ENCODE measurements at places on chromosomes 1 and 21.

GRCh38 chr1:156748670-156749418, 2.6 kb downstream of the HDGF start:
- peak; percentile 34 for DNase-seq

- no peak for DNase-seq
Observed at GRCh38 chr1:119636491-119637089, 11.5 kb downstream of the ZNF697 start.

DNA sequence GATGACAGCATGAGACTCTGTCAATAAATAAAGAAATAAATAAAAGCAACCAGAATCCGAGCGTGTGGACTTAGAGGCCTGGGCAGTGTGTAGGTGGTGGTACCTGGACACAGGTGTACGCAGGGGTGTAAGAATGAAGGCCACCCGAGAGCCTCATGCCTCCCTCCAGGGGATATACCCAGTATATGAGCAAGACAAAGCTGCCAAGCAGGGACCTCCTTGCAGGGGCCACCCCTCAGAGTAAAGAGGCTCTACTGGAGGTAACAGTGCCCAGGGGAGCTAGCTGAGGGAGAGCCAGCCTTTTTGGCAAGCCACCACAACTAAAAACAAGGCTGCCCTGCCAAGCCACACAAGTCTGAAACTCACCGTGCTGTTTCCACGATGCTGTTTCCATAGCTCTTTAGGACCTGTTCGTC, 179.2 kb upstream of the RAB4A start:
- no peak for DNase-seq

GRCh38 chr1:193069748-193070385, 10.5 kb downstream of the RO60 start:
- DNase-seq = no peak

DNA sequence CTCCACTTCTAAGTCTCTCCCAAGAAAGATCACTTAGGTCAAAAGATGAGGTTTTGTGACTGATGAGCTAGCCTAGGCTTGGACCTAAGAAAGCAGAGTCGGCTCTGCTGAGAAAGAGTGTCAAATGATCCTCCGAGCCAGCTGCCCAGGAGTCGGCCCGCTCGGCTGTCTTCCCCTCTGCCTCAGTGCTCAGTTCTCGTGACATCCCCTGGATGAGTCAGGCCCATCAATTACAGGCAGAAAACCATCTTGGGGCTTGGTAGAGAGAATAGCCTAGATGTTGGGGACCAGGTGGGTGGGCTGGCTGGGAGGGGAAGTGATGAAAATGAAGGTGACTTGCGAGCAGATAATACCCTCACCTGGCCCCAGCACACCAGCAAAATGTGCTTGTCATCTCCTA, 60.5 kb downstream of the SLC66A1 start:
- DNase-seq = no peak

- DNase-seq = no peak
Observed at GRCh38 chr1:229185963-229186362, 84.9 kb upstream of the RAB4A start.

GRCh38 chr1:15289251-15289651, 42.2 kb downstream of the FHAD1 start:
- no peak for DNase-seq

DNA sequence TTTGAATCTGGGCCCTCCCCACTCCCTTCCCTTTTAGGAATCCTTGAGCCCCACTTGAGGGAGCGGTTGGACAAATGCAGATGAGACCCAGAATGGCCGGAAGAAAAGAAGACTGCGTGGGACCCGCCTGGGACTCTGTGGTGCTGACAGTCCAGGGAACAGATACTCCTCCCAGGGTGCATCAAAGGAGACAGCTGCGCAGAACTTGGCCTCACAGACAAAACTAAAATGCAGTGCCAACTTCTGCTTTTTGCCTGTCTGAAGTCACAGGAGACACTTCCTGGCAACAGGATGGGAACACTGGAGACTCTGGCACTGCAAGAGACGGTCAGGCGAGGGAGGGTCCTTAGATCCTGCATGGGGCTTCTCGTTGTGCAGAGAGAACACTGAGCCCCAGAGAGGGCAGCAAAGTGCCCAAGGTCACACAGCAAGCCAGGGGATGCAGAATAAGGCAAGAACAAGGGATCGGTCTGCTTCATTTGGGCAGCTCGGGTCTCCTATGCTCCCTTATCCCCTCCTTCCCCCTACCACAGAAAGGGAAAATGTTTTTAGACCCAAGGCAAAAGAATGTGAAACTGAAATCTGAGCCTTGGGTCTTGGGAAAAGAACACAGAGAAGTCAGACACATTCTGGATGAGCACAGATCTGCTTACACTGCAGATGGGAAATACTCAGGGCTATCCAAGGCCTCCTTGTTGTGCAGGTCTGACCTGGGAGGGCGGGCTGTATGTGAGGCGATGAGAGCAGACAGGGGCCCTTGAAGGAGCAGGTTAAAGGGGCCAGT, 182.4 kb downstream of the TRABD2B start:
- no peak for DNase-seq

- DNase-seq = no peak
Observed at GRCh38 chr1:95057351-95057750, 15.4 kb downstream of the ALG14 start.

DNA sequence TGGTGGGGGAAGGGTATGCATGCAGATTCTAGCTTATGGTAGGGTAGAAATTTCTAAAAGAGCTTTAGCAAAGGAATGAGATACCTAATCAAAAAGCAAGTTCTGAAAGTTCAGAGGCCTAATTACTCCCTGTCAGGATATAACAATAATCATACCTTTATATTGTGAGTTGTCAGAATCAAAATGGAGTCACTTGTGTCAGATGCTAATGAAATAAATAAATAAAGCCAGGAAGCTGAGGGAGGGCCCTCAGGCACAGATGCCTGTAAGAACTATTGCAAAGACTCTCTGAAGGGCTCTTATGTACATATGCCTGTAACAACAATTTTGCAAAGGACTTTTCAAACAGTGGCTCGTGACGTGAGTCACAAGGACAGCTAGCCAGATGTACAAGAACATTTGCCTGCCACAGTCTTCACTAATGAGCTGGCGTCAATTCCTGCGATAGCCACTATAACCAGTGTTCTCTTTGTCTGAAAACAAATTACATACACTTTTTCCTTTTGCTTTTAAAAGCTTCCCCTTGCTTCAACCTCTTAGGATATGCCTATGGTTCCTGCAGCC, 27.4 kb upstream of the DNASE2B start:
- no peak for DNase-seq

DNA sequence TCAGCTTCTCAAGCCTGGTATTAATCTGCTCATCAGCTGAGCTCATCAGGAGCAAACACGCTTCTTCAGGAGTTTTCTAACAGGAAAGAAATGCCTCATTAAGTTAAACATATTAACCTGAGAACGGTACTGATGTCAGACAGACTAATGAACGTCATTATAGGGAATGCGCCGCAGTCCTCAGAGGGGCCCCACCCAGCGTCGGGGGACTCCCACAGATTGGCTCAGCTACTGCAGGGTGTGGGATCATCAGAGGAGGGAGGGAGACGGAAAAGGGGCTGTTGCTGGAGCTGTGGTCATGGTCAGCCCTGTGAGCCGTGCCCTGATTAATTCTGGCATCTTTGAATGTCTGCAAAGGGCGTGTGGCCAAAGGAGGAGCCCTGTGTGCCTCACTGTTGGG, 348.5 kb downstream of the PTPRU start:
- no peak for DNase-seq

GRCh38 chr1:899636-900317, 23.9 kb upstream of the SAMD11 start:
- DNase-seq = no peak

DNA sequence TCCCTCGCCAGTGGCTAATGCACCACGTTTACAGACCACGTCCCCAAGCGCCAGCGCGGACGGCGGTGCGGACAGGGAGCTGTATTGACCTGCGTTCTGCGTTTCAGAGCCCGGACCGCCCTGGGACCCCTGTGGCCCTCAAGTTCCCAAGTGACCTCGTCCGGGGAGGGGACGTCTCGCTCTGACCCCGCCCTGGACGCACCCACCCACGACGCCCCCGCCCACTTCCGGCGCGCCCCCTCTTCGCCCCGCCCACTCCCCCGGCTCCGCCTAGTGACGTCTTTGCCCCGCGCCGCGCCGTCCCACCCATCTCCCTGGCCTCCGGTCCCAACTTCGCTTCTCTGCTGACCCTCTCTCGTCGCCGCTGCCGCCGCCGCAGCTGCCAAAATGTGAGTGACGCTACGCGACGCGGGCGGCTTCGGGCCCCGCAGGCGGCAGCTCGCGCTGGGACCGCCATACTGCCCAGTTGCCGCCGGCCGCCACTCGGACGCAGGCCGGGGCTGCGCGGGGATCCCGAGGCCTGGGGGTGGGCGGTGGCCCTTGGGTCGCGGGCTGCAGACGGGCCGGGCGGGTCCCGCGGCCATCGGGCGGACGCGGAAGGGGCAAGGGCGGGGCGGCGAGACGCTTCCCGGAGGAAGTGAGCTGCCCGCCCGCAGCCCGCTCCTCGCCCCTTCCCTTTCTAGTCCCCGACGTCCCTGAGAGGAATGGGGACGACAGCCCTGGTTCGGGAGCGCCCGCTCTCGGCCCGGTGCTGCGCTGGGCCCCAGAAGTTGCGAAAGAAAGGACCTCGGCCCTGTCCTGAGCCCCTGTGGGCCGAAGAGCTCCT, at the start of gene VAMP3:
Gene VAMP3, plus strand, starts transcription at position 300 of the 826 bp plus-strand sequence. Its CDS starts 88 bp downstream, at position 388.
- peak; percentile 88 for DNase-seq

DNA sequence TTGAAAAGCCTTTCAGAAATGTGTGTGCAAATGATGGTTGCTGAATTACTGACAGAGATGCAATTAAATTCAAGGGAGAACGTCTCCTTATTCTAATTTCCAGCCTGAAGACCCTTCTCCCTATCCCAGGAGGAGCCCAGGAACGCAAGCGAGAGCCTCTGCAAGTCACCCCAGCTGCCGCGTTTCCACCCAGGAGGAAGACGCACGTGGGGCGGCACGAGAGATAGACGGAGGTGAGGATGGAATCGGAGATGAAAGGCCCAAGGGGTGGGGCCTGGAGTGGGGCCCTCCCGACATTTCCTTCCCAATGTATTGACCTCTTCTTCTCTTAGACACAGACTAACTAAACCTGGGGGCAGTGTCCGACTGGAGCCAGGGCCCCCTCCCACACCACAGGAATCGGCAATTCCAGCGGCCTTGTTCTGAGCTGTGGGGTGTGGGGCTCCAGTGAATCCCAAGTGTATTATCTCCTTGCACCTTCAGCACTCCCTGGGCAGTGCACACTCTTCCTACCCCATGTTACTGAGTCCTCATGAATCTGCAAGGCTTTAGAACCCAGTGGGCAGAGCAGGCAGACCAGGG, 322.5 kb downstream of the AJAP1 start:
- no peak for DNase-seq

GRCh38 chr1:212478467-212479025, 45.8 kb downstream of the NENF start:
- no peak for DNase-seq

GRCh38 chr1:13224480-13225060, 1.4 kb downstream of the PRAMEF18 start:
- no peak for DNase-seq

DNA sequence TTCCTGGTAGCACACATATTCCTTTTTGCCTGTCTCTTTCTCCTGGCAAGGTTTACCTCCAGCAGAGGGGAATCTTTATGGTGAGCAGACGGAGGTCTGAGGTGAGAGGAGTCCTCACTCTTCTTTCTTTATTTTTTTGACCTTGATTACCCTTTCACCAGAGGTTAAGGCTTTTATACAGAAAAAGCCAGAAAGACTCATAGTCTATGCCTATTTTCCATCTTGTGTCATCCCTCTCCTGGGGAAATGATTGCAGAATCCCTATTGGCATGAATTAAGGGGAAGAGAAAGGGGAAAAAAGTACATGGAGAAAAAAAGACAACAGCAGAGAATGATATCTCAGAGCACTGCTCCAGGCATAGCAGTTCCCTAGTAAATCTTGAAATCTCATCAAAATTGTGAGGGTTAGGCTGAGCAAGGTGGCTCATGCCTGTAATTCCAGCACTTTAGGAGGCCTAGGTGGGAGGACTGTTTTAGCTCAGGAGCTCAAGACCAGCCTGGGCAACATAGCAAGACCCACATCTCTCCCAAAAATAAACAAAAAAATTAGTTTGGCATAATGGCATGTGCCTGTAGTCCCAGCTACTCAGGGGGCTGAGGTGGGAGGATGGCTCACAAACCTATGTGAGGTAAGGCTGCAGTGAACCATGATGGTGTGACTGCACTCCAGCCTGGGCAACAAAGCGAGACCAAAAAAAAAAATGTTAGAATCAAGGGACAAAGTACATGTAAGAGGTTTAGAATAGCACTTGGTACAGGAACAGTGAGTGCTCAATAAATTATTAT, 1.2 kb upstream of the XPR1 start:
- no peak for DNase-seq

DNA sequence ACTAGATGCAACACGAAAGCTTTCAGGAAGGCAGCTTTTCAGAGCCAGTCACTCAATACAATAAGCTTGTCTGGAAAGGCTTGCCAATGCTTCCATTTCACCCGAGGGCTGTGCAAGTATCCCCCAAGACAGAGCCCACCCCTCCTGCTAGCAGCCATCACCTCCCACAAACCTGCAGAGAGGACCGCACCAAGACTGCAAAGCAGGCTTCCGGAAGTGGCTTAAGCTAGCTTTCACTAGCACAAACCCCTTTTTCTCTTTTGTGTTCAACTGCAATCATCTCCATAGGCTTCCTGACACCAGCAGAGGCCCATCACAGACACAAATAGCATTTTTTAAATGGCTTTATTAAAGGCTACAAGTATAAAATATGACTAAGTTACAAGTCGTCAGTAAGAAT, 31.5 kb downstream of the C1orf198 start:
- DNase-seq = no peak

DNA sequence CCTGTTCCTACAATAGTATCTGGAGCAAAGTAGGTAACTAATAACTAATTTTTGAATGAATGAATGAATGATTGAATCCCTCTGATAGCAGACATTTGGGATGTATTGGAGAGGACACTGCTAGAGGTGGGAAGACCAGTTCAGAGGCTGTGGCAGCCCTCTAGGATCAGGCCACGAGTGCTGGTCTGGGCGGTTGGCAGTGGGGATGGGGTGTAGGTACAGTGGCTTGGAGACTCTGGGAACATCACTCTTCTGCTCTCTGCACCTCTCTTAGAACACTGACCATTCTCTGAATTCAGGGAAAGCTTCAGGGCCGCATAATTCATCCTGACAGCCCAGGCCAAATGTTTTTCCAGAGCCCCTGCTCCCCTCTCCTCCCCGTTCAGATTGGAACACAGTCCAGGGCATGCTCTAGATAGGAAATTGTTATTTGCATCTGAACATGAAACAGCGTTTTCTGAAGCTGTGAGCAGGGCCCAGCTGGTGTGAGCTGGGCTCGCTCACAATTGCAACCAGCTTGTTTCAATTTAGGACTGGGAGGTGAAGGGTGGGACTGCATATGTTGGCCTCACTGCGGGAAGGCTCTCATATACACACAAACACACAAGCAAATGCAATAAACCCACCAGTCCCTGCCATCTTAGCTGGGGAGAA, 253.1 kb upstream of the USP24 start:
- DNase-seq = no peak

- no peak for DNase-seq
Observed at GRCh38 chr1:106721790-106722189, 334.7 kb upstream of the PRMT6 start.

GRCh38 chr1:6588893-6589520, 9.2 kb downstream of the ZBTB48 start:
- DNase-seq = no peak

- DNase-seq = no peak
Observed at GRCh38 chr1:29426701-29427279, 190.5 kb downstream of the PTPRU start.

- peak; percentile 48 for DNase-seq
Observed at GRCh38 chr1:20361805-20362381, 71.2 kb downstream of the VWA5B1 start.

GRCh38 chr1:231318015-231318355, 19.7 kb downstream of the EXOC8 start:
- DNase-seq = no peak
